Activated CD4-positive, alpha-beta T cell treated with anti-CD3 and anti-CD28 coated beads, Interleukin-2, Interleukin-4, amounts not matched to agents 100 ng/mL and 50 ng/mL, durations not matched to agents 16 hours and 8 hours (primary cell): ENCODE measurements at places on chromosomes 13 and 19.
A peak's percentile ranks its signal among the peaks of the same experiment; 100 is the strongest.

DNA sequence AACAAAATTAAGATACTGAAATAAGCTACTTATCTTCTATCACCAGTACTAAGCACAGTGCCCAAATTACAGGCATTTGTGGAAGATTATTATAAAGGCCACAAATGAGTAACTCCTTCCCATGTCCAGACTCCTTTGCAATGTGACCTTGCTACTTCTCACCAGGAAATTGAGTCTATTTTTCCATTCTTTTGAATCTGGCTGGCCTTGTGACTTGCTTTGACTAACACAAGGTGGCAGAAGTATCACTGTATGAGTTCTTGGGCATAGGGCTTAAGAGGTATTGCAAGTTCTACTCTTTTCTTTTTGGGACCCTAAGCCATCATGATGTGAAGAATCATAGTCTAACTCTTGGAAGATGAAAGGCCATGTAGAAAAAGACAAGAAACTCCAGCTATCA is 49.9 kb downstream of the UGGT2 start:
- DNase-seq: no peak

GRCh38 chr19:40214936-40215335 is 3.2 kb downstream of the TTC9B start:
- DNase-seq: no peak

DNA sequence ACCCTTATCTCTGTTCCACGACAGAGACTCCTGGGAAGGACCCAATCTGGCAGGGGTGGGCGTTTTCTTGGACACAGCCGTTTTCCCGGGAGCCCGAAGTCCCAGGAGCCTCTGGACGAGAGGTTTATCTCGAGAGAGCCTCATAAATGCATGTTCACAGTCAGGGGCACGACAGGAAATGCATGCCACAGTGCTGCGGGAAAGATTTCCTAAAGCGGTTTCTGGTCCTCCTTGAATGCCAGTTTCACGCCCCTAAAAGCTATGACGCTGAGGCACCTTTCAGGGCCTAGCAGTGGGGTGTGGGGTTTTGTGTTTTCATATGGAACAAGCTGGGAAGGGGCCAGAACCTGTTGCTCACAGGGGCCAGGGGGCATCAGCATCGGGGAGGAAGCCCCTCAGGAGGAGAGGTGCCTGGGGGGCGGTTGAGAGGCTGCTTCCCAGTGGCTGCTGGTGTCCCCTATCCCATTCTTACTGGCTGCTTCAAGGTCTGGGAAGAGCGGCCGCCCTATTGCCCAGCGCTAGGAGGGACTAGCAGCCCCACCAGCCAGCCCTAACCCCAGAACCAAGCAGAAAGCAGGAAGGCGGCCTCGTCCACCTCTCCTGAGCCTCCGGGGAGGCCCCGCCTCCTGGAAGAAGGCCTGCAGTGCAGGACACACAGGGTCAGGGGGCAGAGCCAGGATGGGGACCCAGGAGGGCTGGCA is 157.0 kb downstream of the KDM4B start:
- no peak for DNase-seq

DNA sequence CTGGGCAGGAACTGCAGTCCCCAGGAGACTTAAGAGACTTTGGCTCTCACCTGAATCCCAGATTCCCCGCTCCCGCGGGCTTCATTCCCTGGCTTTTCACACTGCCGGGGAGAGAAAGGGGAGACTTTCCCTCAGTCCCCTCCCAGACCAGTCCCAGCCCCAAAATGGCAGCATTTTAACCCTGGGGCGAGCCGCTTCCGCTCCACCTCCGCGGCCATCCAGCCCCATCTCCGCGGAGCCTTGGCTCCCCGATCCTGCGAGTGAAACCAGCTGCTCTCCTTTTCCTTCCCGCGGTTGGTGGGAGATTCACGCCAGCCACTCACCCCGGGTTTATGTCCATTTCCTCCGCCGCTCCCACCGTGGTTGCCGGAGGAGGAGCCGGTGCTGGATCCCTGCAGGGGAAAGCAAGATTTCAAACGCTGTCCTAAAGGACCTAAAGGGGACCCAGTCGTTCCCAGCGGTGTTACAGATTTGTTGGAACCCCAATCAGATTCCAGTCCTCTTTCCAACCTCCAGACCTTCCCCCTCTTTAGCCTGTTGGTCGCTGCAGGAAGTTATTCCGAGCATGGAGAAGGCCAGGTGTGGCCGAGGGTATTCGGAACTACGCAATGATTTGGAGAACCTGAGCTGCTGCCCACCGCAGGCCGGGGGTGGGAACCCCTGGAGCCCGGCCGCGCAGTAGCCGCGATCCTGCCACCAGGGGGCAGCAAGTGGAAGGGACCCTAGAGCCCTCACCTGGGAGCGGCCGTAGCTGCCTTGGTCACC is 3.4 kb downstream of the DMKN start:
- DNase-seq: peak; percentile 57

GRCh38 chr13:95301968-95302393 is 730 bp upstream of the ABCC4 start:
- DNase-seq: no peak

- no peak for DNase-seq
These were observed 1584.5 kb upstream of the MIR17HG start for GRCh38 chr13:89763005-89763404.

DNA sequence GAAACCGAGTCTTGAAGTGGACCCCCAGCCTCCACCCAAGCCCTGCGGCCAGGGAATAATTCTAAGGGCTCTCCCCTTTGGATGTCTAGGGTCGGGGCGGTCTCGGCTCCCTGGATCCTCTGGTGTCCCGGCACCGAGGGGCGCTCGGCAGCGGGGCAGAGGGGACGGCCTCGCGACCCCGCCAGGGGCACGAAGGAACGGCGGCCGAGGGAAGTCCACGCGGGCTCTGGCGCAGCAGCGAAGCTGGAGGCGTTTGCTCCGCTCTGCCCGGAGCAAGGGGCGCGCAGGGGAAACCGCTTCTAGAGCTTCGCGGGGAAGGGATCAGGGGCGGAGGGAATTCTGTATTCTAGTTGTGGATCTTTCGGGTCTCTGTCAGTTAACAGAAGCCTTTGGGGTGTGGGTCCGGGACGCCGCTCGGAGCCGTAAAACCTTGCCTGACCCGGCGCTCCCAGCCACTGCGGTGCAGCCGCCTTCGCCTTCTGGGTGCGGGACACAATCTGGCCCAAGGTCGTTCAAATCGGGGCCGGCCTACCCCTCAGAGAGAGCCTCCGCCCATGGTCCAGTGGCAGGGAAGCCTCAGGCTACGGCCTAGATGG is 118.2 kb downstream of the KCNRG start:
- no peak for DNase-seq
